ENCODE measurements at places on chromosomes 5 and 9. TPM values are rescaled to one million over a fixed set of nuclear protein-coding genes. Genes with fewer than 3 reads are reported as not detected.
A peak's percentile ranks its signal among the peaks of the same experiment; 100 is the strongest.

GRCh38 chr9:109990541-109990940 lies 210.5 kb downstream of the PALM2AKAP2 start:
- no peak for DNase-seq

The PCDHGA11 gene
- total RNA-seq: not detected

The TERT gene
- 1.5 TPM for total RNA-seq

- DNase-seq: no peak
Observed at GRCh38 chr5:91361790-91362189, 21.3 kb downstream of the ARRDC3 start.

DNA sequence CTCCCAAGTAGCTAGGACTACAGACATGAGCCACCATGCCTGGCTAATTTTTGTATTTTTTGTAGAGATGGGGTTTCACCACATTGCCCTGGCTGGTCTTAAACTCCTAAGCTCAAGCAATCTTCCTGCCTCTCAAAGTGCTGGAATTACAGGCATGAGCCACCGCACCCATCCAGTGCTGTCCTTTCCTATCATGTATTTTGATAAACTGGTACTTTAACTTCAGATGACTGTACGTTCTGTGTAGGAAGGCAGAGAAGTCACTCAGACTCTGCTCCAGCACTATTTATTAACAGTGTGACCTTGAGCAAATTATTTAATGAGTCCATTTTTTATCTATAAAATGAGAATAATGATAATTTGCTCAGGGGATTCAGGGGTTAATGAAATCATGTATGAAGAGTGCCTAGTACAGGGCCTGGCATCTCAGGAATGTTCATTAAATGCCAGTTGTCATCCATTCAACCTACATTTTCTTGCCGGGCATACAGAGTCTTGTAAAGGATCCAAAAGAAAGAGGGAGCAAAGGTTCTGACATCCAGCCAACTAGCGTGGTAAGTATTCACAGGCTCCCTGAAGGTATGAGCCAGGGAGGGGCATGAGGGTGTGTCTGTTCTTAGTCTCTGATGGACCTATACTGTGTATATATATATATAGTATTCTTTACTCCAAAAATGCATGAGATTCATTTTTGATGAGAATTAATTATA lies 201.9 kb downstream of the PBX3 start:
- DNase-seq: no peak

The PPP1R26 gene
- total RNA-seq: 13.7 TPM

DNA sequence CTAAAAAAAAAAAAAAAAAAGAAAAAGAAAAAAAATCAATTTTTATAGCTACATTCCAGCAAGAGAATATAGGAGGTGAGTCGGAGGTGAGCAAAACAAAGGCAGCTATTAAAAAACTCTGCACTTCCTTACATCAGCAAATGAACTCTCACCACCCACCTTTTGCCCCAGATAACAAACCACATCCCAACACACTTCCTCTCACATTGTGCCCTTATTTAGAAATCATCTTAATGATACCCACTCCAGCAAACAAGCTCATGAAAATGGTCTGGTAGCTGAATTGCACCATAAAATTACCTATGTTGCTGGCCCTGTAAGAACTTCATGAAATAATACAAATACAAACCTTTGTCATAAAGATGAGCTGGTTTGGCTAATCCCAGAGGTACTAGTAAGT lies 82.9 kb downstream of the CEMIP2 start:
- no peak for DNase-seq

The GHR gene
- not detected for total RNA-seq

GRCh38 chr5:138705567-138705966 lies 47.7 kb upstream of the CTNNA1 start:
- DNase-seq: no peak

The MYOZ3 gene
- total RNA-seq: not detected

DNA sequence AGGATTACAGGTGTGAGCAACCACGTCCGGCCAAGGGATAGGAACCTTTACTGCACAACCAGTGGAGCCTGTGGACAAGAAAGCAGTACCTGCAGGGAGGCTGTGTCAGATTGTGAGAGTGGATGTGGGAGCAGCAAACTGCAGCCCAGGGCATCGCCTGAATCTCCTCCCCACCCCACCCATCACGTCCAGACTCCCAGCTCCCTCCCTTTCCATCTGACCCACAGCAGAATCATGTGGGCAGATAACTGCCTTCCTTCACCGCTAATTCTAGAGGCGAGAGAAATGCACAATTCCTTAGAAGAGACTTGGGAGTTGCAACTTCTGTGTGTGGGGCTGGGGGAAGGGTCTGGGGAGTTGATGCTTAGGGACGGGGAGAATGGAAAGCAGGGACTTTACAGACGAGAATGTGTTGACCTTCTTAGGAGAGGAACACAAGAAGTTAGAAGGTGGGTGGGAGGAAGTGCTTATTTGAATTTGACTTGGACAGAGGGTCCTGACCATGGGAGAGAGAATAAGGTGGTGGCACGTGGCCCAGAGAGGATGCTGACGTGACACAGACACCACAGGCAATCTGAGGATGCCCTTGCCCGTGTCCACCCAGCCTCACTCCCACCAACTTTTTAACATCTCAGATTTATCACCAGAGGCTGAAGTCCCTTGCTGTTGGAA lies 4.5 kb upstream of the LCP2 start:
- DNase-seq: no peak

The DELE1 gene
- 87.4 TPM for total RNA-seq

The CTXN3 gene
- total RNA-seq: not detected

- no peak for DNase-seq
Observed at GRCh38 chr5:110268283-110268682, 458.2 kb downstream of the TMEM232 start.

- DNase-seq: no peak
Observed at GRCh38 chr5:37665889-37666288, 174.0 kb downstream of the GDNF start.

DNA sequence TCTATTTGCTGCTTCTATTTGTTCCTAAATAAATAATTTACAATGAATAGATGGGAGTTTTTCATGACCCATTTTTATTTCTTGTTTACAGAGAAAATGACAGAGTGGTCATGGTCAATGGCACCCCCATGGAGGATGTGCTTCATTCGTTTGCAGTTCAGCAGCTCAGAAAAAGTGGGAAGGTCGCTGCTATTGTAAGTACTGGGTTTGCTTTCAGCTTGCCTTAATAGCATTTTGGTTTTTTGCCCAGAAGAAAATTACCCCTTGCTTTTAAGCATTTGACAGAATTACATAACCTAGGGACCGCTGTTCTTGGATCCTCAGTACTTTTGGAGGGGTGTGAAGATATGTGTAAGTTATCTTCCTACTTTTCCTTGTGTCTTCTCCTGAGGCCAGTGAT lies 44.1 kb downstream of the TJP2 start:
- DNase-seq: peak; percentile 38

DNA sequence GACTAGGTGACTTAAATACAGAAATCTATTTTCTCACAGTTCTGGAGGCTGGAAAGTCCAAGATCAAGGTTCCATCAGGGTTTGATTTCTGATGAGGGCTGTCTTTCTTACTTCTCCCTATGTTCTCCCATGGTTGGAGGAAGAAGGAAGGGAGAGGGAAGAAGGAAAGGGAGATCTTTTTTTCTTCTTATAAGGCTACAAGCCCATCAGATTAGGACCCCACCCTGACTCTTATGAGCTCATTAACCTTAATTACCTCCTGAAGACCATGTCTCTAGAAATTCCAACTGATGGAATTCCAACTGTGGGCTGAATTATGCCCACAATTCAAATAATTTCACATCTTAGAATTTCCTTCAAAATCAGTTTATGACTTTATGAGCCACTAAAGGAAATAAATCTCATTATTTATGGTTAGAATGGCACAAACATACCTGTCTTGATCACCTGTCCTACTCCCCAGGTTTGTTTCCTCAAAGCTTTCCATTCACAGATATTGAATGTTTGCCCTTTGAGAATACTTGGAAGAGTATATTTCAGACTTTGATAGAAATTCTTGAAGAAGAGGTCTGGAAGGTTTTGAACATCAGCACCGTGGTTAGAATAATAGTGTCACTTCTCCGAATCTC lies 7.6 kb downstream of the PPWD1 start:
- DNase-seq: no peak

GRCh38 chr9:93397661-93398373 lies 53.7 kb upstream of the FAM120A start:
- DNase-seq: no peak

The TEX48 gene
- not detected for total RNA-seq
